ENCODE measurements at places on chromosomes 2 and 18.
A peak's percentile ranks its signal among the peaks of the same experiment; 100 is the strongest.

DNA sequence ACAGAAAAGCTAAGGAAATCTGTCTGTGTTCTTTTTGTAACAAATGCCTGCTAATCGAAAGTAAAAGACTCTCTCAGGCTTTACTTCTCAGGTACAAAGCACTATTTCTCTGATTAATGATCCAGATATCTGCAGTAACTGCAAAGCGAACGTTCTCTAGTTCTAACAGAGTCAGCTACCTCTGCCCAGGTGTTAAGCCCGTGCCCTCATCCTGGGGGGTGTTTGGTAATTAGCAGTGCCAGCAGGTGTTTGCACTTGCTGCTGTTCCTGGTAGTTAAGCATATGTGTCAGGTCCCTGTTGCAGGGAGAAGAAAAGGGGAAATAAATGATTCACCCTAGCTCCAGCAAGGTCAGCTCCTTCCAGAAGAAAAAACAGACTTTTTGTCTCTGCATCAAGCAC is 58.8 kb upstream of the CRIM1 start:
- DNase-seq = peak; percentile 23

- DNase-seq = no peak
Observed at GRCh38 chr2:111706481-111707001, 177.5 kb downstream of the ANAPC1 start.

- DNase-seq = no peak
Observed at GRCh38 chr2:175981551-175981950, 20.5 kb downstream of the LNPK start.

- DNase-seq = no peak
Observed at GRCh38 chr2:167103757-167104133, 215.5 kb downstream of the XIRP2 start.

DNA sequence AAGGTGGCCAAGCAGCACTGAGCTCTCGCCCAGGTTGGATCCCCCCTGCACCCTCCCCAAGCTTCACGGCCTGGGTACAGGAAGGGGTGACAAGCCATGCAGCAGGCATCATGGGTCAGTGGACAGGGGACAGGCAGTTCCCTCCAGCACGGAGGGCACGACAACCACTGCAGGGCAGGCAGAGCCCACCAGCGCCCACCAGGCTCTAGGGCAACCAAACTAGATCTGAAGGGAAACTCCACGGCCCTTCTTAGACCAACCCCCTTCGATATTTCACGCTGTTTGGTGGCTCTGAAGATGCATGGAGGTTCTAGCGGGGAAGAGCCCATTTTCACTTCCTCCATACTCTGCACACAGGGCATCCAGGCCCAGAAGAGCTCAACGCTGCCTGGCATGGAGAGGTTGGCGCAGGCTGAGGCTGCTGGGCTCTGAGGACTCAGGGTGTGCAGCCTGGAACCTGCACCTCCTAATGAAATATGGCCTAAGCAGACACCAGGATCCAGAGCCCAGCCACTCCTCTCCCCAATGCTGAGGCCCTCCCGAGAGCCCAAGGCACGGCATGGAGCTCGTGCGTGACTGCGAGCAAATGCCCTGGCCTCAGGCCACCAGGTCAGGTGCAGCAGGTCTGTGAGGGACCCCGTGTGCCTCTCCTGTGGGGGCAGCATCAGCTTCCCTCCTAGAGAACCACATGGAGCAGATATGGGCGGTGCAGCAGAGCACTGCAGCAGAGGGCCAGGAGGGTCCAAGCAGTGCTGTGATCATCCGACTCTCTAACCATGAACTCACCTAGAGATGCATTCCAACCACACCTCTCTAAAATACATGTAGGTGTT is 8.7 kb upstream of the MTERF4 start:
- no peak for DNase-seq
